ENCODE measurements at places on chromosomes 2 and 18.

DNA sequence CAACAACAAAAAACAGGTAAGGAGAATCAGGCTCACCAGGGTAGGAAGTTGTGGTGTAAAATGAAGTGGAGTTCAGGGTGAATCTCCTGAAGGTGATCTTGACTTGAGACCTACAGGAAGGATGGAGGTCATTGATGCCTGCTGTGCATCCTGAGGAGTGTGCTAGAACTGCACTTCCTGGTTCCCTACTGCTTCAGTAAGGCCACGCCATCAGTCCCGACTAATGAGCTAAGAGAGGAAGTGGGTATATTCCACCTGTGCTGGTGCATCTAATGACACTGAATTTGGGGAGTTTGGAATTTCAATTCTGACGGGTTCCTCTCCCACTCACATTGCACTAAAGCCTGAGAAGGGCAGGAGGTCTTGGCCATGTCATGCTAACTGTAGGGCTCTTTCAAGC is 349.3 kb upstream of the SLC14A2 start:
- no peak for DNase-seq

GRCh38 chr2:150232871-150233270 is 254.6 kb downstream of the RND3 start:
- no peak for DNase-seq

DNA sequence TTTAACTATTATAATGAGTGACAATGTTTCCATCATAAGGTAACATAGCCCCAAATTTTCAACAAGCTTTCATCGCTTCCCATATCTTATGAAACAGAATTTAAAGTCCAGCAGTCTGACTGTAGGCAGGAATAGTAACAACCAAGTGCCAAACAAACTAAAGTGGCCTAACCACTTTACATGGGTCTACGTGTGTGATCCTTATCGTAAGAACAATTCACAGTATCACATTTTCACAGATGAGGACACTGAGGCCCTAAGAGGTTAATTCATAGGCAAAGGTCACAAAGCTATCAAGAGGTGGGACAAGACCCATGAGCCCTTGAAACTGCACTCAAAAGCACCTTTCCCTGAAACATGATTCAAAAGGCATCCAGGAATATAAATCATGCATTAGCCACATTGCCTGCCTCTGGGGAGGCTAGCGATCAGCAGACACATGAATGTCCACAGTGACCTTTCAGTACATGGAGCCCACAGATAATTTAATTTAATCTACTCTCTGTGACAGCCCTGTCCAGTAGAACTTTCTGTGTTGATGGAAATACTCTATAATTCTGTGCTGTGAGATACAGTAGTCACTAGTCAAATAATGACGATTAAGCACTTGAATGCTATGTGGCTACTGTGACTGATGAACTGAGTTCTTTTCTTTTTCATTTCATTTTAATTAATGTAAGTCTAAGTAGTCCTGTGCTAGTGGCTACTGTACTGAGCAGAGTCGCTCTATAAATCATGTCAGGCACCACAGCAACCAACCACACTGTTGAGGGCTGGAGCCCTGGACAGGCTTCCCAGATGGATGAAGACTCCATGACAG is 30.3 kb downstream of the KIDINS220 start:
- DNase-seq: no peak

DNA sequence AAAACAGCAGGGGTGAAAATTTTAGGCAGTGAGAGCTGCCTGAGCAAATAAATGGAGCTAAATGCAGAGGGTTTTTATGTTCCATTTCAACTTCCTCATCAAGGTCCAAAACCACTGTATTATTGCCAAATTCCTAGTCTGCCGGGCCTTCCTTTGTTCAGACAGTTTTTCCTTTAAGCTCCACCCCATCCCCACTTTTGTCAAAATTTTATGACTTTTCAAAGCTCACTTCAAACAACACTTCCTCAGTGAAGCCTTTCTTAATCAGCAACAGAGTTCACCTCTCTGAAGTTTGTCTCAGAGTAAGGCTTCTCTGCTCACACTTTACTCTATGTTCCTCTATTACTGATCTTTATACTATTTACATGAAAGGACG is 81.3 kb downstream of the CERKL start:
- DNase-seq: no peak

DNA sequence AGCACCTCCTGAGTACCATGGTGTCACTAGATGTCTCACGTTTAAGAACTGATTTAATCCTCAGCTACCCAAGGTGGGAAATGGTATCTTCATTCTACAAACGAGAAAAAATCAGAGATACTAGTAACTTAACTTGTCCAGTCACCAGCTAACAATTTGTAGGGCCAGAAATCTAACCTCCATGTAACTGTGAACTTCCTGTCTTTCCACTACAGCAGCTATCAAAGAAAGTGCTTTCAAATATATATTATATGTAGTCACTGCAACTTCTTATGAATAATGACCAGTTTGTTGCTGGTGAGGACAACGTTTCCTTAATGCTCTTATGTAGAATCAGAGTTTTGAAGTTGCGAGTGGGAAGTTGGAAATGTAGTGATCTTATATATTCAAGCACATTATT is 1.9 kb downstream of the REV1 start:
- DNase-seq: no peak

All from omental fat pad (tissue), 4 donors.